Memory B cell (primary cell): ENCODE measurements at places on chromosomes 11 and 22.

- no peak for DNase-seq
Measured at GRCh38 chr22:48241658-48242057, 1479.2 kb downstream of the TBC1D22A start.

- DNase-seq: no peak
Measured at GRCh38 chr11:134379241-134379640, 32.8 kb downstream of the B3GAT1 start.

DNA sequence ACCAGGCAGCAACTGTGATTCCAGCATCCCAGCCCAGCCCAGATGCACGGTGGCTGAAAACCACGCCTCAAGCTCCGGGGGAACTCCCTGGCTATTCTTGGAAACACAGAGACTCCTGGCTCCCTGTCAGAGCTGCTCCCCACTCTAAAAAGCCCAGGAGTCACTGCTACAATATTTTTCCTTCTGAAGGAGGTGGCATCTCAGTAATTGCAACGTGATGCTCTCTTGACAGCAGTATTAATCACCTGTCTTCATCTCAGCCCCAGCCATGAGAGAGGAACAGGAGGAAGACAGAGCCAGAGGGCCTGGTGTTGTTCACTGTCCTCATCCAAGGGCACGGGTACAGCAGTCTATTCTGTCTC is 26.9 kb downstream of the DRD2 start:
- no peak for DNase-seq

- DNase-seq: no peak
Measured at GRCh38 chr11:63763496-63764339, 4.9 kb downstream of the ZFTA start.

DNA sequence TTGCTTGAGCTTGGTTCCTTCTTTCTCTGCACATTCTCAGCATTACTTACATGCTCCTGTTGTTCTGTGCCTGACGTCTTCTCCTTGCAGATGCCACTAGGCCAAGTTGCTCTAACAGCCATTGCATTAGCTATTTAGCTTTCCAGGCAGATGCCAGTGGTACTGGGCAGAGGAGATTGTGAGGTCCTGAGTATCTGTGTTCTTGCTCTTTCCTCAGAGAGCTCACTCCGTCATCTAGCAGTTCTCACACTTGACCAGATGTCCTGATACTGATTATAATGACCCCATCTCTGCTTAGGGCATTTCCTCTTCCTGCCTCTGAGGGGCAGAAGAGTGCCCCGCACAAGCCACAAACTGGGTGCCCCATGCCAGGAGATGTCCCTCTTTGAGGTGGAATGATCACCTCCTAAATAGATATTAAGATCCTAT is 30.7 kb downstream of the ARHGAP1 start:
- DNase-seq: no peak

DNA sequence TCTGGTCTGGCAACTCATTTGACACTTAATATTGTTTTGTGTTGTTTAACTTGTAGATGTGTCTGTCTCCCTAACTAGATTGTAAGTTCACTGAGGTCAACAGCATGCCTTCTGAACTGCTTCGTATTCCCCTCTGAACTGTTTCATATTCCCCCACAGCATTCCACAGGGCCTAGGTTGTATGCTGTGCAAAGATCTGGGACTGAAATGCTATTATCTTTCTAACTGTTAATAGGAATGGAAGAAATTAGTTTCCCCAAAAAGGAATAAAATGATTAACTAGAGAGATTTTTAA is 38.2 kb downstream of the ZNRF3 start:
- DNase-seq: no peak
